ENCODE measurements at places on chromosomes 6 and 20. TPM values are rescaled to one million over a fixed set of nuclear protein-coding genes. Genes with fewer than 3 reads are reported as not detected.

The EMILIN3 gene
- total RNA-seq: 2.6 TPM

The PDE7B gene
- total RNA-seq: 6.3 TPM

The RBPJL gene
- 0.06 TPM for total RNA-seq

The DHX35 gene
- total RNA-seq: 9.6 TPM

The LBP gene
- total RNA-seq: 0.15 TPM

The BICRAL gene
- 9.6 TPM for total RNA-seq

The RHAG gene
- total RNA-seq: not detected

The SOD2 gene
- total RNA-seq: 394 TPM

Measured in adrenal gland (tissue), 19 donors.